ENCODE measurements at places on chromosomes 11 and 22.
A peak's percentile ranks its signal among the peaks of the same experiment; 100 is the strongest.

- DNase-seq: no peak
These were observed 53.8 kb upstream of the LMO2 start for GRCh38 chr11:33945481-33946268.

DNA sequence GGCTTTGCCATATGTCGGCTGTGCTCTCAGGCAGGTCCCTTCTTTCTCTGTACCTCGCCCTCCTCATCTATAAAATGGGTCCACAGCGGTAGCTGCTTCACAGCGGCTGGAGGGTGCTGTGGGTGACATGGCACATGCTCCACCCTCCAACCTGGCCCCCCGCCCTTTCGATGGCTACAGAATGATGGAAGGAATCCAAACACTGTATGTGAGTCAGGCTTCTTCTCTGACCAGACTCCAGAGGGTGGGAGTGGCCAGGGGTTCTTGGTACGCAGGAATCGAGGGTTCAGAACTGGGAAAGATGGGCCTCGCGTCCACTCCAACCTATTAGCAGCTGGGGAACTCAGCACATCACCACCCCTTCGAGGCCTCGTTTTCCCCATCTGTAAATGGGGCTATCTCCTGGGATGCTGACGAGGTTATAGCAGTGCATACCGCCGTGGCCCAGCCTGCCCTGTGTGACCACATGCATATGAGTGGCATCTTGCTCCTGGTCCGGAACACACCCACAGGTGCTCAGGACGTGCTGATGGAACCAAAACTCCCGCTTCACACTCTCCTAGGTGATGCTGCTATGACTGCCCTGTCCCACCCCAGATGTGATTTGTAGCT, 26.4 kb downstream of the MN1 start:
- no peak for DNase-seq

- peak; percentile 4 for DNase-seq
These were observed 73.4 kb downstream of the MED15 start for GRCh38 chr22:20580611-20581502.

DNA sequence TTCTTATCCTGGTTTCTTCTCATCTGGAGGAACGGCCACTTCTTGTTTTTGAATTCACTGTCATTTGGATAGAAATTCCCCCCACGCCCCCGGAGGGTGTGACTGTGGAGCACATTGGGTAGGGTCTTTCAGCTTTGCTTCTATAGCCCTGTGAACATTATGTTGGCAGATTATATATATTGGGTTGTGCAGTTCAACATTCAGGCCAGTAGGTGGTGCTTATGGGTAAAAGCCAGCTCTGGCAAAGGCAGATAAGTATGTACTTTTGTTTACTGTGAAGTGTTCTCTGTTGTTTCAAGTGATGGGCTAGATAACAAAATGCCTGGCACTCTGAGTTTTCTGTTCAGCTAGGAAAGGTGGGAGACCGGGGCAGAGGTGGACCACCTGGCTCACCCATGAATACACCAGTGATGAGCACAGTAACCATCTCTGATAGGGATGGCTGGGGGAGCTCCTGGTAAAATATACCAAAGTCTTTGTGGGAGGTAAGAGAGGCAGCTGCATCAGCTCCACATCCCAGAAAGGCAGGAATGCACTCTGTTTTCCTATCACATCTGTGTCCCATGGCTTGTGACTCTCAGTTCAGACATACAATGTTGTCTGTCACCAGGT, 1348.2 kb upstream of the RAG2 start:
- no peak for DNase-seq

DNA sequence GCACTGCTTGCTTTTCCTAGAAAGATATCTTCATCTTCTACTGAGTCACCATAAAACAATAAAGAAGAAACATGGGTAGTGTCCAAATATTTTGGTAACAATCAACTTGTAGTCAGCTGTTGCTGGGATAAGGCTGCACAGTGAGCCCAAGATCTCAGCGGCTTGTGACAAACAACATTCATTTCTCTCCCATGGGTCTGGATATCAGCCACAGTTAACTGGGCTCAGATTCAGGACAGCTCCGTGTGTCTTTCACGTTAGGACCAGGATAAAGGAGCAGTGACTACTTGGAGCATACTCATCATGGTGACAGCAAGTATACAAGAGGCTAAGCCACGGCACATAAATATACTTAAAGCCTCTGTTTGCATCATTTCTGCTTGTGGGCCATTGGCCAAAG, 27.9 kb upstream of the GRK3 start:
- DNase-seq: no peak

GRCh38 chr11:72735495-72736027, 16.6 kb downstream of the ARAP1 start:
- peak; percentile 57 for DNase-seq

GRCh38 chr22:39478441-39478850, 21.6 kb downstream of the MGAT3 start:
- DNase-seq: no peak

GRCh38 chr11:83720675-83721074, 434.5 kb upstream of the CCDC90B start:
- no peak for DNase-seq

DNA sequence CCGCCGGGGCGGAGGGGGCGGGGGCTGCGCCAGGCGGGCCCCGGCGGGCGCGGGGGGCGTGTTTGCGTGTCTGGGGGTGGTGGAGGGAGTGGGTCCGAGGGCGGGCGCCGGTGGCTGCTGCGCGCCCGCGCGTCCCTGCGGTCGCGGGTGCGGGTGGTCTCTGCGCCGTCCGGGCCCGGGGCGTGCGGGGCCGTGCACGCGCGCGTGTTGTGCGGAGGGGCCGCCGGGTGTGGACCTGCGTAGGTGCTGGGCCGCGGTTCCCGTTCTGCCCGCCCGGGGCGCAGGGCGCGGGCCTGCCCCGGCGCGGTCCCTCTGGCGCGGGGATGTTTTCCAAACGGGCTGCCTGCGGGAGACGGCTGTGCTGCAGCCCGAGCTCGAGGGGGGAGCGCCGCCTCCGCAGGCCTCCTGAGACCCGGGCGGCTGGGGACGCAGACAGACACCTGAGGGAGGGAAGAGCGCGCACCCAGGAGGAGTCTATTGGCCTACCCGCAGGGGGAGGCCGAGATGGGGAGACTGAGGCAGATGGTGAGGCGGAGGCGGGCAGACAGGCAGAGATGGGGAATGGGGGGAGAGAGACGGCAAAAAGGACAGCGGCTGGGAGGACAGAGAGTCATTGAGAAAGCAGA, 442 bp downstream of the PELI3 start:
- DNase-seq: no peak

GRCh38 chr11:17905477-17905876, 107.4 kb downstream of the SERGEF start:
- no peak for DNase-seq

DNA sequence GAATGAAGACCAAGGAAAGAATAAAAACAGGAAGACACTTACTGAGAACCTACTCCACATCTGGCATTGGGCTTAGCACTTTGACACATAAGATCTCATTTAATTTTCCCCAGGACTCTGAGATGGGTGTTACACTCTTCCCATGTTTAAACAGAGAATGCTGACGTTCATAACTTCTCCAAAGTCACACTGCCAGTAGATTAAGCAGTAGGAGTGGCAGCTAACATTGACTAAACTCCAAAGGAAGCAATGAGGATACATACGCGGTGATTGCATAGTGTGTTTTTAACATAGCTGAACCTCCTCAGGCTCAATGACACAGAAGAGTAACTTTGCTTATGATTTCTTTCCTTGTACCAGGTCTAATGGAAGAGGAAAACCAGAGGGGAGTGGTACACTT, 14.5 kb upstream of the OR10V1 start:
- DNase-seq: no peak

DNA sequence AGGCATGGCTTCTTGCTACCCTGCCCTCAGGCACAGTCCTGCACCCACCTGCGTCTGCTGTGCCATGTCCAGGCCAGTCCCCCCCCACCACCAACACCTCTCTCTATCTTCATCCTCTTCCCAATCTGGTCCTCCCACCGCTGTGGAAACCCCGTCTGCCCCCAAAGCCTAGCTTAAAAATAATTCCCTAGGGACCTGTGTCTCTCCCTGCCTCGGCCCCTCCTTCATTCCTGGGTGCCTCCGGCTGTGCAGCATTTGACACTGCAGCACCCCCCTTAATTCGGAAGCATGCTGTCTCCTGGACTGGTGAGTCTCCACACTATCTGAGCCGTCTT, 2.5 kb upstream of the ASCL2 start:
- no peak for DNase-seq

DNA sequence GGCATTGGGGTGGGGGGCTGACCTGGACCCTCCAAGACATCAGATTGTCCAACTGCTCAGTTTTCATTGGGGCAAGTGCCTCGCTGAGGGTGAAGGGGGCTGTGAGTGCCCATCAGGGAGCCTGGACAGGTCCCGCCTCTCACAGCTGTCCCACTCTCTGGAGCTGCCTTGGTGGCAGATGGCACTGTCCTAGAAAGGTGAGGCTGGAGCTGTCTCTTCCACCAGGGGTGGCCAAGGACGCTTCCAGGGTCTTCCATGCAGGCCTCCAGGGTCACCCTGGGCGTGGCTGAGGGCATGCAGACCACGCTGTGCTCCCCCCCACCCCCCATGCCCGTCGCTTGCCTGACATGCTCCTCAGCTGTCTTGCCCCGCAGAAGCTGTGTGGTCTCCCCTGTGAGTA, 53.5 kb upstream of the CCDC188 start:
- DNase-seq: no peak

DNA sequence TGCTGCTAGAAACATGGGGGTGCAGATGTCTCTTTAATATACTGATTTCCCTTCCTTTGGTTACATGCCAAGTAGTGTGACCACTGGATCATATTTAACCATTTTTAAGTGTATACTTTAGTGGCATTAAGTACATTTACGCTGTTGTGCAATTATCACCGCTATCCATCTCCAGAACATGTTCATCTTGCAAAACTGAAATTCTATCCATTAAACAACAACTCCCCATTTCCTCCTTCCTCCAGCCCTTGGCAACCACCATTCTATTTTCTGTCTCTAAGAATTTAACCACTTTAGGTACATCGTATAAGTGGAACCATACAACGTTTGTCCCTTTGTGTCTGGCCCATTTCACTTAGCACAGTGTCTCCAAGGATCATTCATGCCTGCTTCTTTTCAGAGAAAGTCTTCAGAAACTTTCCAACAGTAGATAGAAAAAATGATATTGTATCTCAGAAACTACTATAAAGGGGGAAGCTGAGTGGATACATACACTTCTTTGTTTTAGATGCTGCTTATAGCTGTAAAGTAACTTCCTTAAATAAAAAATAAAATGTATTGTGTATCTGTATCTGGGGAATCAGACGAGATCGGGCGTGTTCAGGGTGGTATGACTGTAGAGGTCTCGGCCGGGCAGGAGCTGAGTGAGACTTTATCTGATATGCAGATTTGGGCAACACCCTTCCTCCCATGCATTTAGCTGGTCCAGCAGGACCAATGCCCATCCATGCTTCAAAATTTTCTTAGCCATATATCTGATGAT, 44.6 kb upstream of the ZBED5 start:
- DNase-seq: no peak

DNA sequence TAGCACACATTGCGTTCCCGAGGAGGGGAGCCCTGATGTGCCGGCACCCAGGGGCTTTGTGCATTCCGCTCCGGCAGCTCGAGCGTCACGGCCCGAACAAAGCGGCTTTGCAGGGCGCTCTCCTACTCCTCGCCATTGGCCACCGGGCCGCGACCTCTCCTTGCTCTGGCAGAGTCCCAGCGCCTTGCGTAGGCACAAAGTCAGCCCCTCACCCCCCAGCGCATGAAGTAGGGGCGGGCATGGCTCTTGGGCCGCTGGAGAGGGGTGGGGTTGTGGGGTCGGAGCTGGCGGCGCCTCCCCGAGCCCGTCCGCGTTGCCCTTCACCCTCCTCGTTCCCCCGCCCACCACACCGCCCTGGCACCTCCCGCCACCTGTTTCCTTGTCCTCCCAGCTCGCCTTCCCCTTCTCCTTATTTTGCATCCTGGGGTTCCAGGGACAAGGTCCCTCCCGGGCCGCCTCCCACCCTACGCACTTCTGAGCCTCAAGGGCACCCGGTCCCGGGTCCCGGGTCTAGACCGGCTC, 753 bp upstream of the PPARA start:
- peak; percentile 70 for DNase-seq

- DNase-seq: no peak
These were observed 80.4 kb upstream of the FSHB start for GRCh38 chr11:30150425-30150824.

DNA sequence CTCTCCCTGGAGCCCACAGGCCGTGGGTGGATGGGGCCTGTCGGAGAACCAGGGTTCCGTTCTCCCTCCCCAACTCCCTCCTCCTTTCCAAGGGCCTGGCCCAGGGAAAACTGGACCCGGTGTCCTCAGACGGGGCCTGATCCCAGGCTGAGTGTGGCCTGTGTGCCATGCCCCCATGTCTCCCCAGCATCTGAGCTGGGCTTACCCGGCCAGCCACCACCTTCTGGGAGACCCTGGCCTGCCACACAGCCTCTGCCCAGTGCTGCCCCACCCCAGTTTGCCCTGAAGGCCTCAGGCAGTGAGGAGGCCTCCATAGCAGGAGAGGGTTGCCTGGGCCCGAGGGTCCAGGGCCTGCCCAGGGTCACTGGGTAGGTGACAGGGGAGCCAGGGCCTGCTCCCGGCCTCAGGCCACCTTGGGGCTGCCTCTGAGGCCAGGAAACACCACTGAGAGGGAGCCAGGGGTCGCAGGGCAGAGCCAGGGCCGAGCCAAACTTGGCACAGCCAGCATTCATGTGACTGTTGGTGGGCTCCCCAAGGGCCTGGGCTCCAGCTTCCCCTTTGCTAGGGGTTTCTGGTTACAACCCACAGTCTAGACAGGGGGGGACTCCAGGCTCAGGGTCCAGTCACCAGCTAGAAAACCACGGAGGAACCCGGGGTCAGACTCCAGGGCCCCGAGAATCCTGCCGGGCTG, 590 bp upstream of the IFITM10 start:
- no peak for DNase-seq

- DNase-seq: no peak
These were observed 6.9 kb downstream of the AP5B1 start for GRCh38 chr11:65773784-65774411.
